Esophagus mucosa (tissue), 1 donor: ENCODE measurements at places on chromosomes 16 and 17. TPM values are rescaled to one million over a fixed set of nuclear protein-coding genes. Genes with fewer than 3 reads are reported as not detected.
A peak's percentile ranks its signal among the peaks of the same experiment; 100 is the strongest.

GRCh38 chr16:68756239-68756915 is 19.3 kb downstream of the CDH1 start:
- ATAC-seq: peak; percentile 89

GRCh38 chr16:2987833-2988232 is 7.6 kb upstream of the PKMYT1 start:
- no peak for ATAC-seq

Gene EFNB3
- total RNA-seq: 1.6 TPM

Gene PRSS36
- 1.5 TPM for total RNA-seq

Gene TPSB2
- 4.5 TPM for total RNA-seq
